ENCODE measurements at places on chromosomes 3 and 15.

- no peak for DNase-seq
Measured at GRCh38 chr3:140395134-140396075, 282.5 kb upstream of the TRIM42 start.

DNA sequence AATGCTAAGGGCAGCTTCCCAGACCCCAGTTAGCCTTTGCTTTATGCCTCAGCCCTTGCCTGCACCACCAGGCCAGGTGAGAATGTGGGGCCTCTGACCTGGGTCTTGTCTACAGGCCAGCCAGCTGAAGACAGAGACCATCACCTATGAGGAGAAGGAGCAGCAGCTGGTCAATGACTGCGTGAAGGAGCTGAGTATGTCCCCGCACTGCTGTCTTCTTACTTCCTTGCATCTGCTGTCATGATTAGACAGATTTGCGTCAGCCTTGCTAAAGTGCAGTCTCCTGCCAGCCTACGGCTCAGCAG lies 74.6 kb downstream of the CCK start:
- DNase-seq = no peak

- no peak for DNase-seq
Measured at GRCh38 chr15:79608066-79608864, 176.1 kb downstream of the MINAR1 start.

DNA sequence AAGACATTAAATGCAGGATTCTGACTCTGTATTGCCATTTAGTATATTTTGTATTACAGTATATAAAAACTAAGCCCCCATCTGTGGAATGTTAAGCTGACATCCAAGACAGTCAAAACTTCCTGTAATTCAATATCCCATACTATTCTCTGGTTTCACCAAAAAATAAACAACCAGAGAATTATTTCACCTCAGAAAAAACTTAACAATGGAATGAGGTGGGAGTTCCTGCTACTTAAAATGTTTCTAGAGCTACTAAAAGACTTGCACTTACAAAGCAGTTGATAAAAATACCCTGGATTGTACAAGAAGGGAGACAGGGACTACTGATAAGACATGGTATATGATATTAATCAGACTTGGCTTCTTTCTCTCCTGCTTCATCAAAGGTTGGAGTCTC lies 8.3 kb downstream of the ARL13B start:
- no peak for DNase-seq

DNA sequence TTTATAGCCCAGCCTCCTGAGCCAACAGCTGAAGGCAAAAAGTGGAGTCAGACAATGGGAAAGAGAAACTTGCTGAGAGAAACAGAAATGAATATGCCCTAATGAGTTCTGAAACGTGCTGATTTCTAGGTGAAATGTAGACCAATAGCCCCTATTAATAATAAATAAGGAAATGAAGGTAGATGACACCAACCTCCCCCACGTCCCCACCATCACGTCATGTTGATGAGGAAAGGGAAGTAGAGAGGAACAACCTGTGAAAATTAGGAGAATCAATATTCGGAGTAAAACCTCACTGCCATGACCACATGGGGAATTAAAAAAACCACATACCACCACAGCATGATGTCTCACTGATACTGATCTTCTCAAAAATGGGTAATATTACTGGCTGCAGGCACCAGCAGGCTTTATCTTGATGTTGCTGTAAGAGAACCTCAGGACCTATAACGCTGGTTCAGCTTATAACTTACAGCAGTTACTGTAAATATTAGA lies 64.0 kb downstream of the KAT2B start:
- DNase-seq = peak; percentile 39

DNA sequence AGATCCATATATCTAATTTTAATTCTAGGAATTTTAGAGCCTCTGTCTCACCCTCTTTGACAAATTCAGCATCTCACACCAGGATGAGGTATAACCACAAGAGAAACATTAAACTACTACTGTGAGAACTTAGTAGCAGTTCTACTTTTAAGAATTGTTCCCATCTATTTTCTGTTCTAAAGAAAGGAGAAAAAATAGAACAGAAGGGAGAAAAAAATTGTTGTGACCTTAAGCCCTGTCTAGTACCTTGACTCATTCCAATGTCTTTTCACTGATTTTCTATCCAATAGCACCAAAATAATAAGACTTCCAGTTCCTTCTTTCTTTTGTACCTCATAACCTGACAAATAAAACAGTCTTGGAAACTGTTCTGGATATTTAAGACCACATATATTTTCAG lies 37.0 kb downstream of the FRMD5 start:
- DNase-seq = no peak

DNA sequence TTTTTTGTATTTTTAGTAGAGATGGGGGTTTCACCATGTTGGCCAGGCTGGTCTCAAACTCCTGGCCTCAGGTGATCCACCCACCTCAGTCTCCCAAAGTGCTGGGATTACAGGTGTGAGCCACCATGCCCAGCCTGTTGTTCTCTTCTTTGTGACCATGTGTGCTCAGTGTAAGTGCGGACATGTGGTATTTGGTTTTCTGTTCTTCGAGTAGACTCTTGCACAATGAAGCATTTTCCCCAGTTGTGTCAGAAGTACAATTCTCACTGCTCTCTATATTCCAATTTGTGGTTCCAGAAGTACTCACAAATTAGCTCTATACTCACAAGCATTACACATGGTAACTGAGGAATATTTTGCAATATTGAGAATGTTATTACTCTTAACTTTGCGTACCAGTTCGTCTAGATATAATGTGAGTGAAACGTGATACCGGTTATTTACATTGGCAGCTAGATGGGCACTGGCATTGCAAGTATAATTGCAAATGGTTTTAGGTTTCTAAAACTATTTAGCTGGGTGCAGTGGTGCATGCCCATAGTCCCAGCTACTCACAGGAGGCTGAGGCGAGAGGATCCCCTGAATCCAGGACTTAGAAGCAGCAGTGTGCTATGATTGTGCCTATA lies 34.2 kb upstream of the MTMR14 start:
- DNase-seq = no peak

DNA sequence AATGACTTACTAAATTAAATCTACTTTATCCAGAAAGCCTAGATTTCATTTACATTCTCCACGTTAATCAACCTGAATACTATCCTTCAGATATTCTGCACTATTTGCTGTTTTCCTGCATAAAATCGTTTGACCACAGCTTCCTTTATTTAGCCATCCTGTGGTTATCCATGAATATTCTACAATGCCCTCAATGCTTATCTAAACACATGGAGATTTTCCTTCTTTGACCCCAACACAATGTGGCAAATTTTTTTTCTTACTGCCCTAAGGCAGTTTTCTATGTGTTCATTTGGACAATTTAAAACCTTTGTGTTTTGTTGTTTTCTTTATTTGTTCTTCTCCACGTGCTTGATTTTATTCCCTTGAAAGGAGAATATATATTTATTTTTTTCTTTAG lies 495.5 kb upstream of the ROBO1 start:
- DNase-seq = no peak

GRCh38 chr15:87604857-87605446 lies 651.6 kb downstream of the NTRK3 start:
- DNase-seq = peak; percentile 2

- DNase-seq = no peak
Measured at GRCh38 chr15:67917037-67917436, 77.2 kb upstream of the RNU6-1 start.

DNA sequence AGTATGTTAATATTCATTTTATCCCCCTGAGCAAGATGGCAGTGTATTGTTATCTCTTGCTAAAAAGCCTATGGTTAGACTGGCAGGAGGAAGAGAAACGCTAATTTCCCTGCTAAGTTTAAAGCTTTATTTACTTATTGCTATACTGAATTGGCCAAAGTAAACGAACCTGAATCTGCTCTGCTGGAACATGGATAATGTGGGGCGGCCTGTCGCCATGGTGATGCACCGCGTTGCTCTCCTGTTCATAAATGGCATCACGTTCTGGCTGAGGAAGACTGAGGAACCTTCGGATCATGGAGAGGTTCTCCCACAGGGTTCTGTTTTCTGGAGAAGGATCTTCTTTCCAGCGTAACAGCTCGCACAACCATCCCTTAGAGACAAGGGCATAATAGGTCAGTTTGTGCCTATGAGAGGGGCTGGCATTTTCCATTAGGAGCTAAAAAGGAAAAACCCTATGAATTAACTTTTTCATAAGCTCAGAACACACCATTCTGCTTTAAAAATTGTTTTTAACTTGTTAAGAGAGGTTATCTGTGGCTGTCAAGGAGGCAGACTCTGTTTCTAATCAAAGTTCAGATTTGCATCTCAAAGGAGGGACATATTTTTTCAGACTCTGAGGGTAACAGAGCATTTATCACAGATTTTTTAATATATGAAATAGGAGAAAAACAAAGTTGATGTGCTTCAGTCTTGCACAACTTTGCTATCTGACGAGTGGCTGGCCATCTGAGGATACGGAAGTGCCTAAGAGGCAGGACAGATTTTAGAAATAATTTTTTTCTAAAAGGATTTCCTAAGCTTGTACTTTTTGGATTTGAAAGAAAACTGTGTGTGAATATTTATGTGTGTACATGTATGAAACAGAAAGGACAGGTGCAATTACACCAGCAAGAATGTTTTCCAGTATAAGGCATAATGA lies 73.1 kb downstream of the SATB1 start:
- no peak for DNase-seq

- no peak for DNase-seq
Measured at GRCh38 chr3:149706905-149707304, 45.4 kb downstream of the COMMD2 start.

GRCh38 chr3:114408736-114409670 lies 115.2 kb downstream of the TIGIT start:
- DNase-seq = no peak

DNA sequence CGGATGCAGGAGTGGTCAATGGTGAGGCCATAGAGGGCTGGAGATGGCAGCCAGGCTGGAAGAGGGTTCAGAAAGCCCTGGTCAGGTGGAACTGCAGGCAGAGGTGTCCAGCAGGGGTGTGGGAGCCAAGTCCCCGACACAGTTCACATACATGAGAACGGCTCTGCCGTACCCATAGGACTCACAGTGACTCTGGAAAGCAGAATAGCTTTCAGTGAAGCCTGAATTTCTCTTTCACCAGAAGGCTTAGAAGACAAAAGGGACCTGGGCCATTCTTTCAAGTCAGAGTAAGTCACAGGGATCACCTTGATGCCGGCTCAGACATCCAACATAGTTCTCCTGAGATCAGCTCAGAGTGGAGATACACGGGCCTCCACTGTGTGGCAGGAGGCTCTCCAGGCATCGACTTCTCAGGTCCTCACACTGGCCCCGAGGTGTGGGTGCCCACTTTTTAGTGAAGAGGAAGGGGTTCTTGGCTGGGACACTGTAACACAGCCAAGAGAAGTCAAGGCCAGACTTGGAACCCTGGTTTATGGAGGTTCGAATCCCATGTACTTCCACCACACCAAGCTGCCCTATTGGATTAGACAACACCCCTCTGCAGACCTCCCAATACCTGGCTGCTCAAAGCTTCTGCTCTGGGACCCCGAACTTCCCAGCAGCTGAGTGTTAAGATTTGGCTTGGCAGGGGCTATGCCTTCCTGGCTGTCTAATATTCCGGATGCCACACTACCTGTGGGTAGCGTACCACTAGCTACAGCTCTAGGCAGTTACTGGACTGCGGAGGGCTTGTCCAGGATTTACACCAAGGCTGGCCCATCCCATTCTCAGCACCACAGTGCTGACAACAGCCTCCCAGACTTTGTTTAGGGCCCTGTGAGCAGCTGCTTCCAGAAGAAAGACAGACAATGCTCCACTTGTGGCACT lies 40.4 kb upstream of the RAB6B start:
- DNase-seq = no peak

DNA sequence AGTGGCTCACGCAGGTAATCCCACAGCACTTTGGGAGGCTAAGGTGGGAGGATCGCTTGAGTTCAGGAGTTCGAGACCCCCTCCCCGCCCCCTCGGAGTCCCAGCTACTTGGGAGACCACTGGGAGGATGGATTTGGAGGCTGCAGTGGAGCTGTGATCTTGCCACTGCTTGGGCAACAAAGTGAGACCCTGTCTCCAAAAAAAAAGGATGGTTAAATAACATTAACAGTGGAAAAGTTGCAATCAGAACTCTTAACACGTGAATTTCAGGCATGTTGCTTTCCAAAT lies 1.4 kb upstream of the TMEM87A start:
- no peak for DNase-seq

DNA sequence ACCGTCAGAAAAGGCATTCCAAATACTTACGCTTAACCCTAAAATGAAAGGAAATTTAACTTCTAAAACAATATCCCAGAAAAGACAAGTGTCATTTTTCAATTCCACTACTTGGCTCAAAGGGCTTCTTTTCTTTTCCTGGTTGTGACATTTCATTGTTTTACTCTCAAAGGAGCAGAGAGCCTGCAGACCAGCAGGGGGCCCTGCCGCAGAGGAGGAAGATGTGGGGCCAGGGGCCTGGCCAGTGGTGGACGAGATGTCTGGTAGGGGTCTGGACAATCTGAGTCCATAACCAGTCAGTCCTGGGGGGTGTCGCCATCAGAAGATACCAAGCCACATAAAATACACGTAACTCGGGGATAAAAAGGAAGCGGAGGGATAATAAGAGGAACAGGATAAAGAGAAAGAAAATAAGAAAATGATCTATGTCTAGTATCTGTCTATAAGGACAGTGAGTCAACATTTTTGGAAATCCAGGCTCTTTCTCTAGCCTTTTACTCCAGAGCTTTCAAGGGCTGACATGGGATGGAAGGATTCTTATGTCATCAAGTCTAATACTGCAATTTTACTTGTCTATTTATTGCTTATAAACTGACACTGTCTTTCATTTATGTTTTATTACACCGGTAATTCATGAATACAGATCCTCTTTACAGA lies 54.2 kb upstream of the ARHGEF3 start:
- peak; percentile 31 for DNase-seq

GRCh38 chr3:185272033-185272432 lies 18.2 kb upstream of the EHHADH start:
- DNase-seq = no peak

DNA sequence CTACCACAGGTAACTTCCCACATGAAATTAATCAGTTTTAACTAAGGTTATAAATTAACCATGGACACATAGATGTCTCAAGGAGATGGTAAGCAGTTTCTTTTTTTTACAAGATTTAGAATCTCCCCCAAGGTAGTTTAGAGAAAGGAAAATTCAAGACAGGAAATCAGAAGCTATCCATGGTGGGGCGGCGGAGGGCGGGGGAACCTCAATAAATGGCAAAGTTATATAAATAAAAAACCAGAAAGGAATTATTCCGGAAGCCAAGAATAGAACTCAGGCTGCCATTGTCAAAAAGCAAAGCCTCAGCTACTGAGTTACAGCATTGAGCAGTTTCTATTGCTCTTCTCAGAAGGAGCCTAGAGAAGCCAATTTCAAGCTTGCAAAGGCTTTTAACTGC lies 172.1 kb upstream of the SMAD3 start:
- no peak for DNase-seq
